ENCODE measurements at places on chromosomes 3 and 15.

DNA sequence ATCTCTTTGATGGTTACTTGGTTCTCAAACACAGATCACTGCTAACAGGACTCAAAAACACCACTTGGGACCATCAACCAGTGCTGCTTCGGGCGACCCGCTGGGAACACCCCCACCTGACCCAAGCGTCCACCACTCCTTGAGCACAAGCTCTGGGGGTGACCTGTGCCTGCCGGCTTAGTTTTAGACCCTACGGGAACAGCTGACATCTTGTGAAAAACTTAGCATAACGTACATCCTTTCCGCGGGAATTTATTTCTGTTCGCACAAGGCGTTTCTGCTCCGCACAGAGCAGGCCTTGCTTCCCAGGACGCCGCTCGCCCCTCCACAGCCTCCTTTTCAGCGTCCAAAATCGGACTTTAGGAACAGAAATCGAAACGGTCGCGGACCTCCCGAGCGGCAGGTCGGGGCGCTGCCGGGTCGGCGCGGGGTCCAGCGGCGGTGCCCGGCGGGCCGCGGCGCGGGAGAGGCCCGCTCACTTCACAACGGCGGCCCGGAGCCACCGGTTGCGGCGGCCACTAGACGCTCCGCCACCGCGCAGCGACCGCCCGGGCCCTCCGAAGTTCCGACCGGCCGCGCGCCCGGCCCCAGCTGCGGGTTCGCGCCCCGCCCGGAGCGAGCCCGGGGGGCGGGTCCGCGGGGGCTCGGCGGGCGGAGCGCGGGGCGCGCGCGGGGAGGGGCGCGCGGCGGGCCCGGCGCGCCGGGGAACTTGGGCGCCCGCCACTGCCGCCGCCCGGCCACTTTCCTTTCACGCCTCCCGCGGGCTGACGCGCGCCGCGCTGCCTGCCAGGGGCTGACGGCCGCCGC lies 959 bp downstream of the SFMBT1 start:
- DNase-seq = no peak

- DNase-seq = peak; percentile 32
These were observed 52.7 kb upstream of the DCBLD2 start for GRCh38 chr3:98954242-98954641.

DNA sequence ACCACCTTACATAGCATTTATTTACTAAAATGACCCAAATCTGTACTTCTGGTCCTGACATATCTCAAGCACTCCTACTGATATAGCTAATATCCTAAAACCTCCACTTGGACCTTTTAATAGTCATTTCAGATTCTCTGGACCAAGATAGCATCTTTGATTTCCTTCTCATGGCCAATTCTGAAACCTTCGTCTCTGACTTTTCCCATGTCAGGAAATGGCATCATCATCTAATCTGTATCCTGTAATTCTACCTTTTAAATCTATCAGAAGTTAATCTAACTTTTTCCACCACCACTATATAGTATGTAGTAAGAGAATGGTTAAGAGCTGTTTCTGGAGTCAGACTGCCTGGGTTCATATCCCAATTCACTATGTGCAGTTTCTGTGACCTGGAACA lies 16.2 kb downstream of the STX19 start:
- no peak for DNase-seq

DNA sequence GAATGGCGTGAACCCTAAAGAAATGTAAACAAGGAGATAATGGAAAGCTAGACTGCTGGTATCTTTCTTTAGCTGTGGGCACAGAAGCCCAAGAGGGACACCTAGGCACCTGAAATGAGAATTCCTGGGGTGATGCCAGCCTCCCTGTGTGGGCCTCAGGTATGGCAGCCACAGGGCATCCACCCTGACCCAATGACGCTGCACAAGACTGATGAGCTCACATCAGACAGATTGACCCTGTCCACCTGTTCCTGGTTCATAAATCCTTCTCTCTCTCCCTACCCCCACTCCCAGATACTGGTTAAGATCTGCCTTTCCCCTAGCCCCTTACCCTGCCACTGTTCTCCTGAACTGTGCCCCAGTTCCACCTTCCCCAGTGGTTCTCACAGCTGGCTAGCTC lies 1.5 kb downstream of the GLB1 start:
- no peak for DNase-seq

DNA sequence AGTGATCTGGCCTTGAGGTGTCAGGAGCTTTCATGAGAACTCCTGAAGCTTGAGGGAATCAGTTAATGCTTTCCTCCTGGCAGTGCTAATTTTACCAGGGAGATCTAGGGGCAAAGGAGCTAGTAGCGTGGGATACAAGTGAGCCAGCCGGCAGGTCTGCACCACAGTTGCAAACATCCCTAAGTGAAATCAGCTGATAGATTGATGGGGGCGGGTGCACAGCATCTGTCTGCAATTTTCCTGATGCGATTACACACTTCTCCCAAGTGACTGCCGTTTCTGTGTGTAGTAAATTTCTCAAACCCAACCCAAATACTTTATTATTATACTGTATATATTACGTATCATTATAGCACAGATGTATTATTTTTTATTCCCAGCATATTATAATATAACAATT lies 304.5 kb downstream of the AGBL1 start:
- no peak for DNase-seq

GRCh38 chr15:77944002-77944867 lies 133.3 kb downstream of the TBC1D2B start:
- DNase-seq = peak; percentile 37

- no peak for DNase-seq
These were observed 104.2 kb downstream of the IQCH start for GRCh38 chr15:67358812-67359211.

- DNase-seq = no peak
These were observed 35.4 kb upstream of the SUCLG2 start for GRCh38 chr3:67689806-67690205.

DNA sequence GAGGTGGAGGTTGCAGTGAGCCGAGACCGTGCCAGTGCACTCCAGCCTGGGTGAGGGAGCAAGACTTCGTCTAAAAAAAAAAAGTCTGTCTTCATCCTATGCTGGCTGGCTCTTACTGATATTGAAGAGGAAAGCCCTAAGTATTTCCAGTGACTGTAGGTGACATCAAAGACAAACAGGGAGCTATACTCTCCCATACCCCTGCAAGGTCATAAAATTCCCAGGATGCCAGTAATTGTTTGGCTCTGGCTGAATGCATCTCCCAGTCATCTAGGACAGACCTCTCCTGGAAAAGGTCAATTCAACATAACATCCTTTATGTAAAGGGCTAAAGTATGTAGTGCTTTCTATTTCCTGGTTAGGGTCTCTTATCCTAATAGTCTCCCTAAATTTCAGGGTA lies 8.0 kb downstream of the ZBBX start:
- no peak for DNase-seq

- DNase-seq = no peak
These were observed 2.9 kb upstream of the TMEM266 start for GRCh38 chr15:76056931-76057330.

DNA sequence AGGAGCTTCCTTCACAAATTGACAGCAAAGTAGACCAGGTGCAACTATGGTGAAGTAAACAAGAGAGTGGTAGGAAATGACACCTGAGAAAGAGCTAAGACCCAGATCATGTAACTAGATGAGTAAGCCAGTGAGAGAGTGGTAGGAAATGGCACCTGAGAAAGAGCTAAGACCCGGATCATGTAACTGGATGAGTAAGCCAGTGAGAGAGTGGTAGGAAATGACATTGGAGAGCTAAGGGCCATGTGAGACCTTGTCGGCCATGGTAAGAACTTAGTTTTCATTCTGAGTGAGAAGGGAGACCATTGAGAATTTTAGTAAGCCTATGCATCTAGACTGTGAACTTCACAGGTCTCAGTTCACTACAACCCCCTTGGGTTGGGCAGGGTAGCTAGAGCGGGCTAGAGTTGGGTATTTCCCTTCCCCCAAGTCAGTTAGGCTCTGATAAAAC lies 5.4 kb upstream of the SENP7 start:
- DNase-seq = no peak

GRCh38 chr3:45566196-45566595 lies 28.4 kb upstream of the LIMD1 start:
- no peak for DNase-seq

DNA sequence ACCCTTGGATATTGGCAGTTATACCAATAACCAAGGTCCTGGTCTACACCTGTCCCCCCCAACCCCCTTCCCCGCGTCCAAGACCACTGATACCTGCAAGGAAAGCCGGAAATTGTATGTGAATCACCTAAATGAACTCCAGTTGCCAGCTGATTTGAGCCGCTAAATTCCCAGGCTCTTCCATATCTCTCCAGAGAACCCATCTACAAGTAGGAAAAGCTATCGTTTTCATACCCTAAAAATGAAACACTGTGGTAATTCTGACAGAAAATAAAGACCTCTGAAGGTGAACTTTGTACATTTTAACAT lies 114.2 kb upstream of the ICE2 start:
- no peak for DNase-seq

DNA sequence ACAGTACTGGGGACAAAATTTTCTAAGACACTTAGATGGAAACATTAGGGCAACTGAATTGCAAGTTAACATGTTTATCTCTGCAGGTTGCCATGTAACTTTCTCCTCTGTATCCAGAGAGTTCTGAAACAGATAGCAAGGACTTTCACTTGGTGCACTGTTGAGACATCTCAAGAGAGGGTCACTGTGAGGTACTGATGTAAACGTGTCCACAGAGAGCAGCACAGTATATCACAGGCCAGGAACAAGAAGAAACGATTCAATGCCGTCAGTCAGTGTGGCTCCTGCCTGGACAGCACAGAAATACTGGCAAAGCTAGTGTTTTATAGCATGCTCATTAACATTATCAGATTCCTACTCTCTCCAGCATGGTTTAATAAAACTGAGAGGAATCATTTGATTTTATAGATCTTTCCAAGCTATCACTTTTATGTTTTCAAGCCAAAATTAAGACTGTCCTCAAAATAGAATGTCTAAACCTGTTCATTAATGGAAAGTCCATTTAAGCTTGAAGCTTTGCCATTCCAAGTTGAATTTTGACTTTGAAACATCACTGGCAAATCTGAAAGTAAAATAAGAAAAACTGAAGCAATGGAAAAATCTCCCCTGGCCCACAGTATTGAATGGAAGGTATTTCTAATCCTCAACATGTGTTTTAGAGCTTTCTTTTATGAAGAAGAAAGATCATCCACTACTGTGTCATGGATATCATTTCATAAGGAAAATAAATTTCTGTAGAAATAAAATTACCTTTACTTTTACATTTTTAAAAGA lies 102.7 kb downstream of the IMPG2 start:
- no peak for DNase-seq

DNA sequence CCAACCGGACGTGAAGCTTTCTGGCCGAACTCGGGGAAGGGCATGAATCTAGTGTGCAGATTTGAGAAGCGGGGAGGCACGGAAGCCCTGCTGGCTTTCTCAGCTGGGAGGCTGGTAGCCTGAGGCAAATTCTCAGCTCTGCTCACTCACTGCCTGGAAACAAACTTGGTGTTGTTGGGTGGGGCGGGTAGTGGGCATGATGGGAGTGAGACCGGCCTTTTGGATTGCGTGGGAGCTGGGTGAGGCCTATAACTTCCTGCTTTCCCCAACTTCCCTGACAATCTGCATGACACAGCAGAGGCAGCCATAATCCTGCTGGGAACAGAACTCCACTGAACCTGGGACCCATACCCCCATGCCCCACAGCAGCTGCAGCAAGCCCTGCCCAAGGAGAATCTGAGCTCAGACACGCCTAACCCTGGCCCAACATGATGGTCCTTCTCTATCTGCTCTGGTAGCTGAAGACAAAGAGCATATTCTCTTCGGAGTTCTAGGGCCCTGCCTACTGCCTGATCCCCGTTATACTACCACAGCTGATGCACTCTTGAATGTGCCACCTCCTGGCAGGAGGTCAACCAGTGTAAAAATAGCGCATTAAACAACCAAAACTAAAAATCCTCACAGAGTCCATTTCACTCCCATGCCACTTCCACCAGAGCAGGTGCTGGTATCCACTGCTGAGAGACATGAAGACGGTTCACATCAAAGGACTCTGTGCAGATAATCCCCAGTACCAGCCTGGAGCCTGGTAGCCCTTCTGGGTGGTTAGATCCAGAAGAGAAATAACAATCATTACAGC lies 44.7 kb downstream of the CEP70 start:
- no peak for DNase-seq

DNA sequence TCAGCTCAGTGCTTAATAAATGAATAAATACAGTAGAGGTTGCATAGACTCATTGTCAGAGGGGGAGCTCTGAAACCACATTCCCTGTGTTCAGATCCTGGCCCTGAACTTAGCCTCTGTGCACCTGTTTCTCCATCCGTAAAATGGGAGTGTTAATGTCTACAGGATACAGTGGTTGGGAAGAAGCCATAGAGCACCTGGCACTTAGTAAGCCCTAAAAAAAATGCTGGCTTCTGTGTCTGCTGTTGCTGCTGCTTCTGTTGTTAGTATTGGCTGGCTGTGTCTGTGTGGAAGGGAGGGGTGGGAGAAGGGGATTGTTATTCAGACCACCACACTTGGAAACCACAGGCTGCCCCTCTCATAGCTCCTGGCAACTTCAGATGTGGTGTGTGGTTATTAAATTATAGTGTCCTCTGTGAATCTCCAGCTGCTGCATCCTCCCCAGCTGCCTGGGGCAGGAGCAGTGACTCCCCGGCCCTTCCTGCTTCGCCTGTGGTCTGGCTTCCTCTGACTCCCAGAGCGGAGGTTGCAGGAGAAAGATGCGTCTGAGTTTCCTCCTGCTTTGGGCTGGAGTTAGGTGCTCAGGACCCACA lies 31.0 kb downstream of the FGD5 start:
- DNase-seq = no peak

- DNase-seq = no peak
These were observed 108.7 kb upstream of the TSPAN3 start for GRCh38 chr15:77179541-77179998.

GRCh38 chr3:62558549-62559112 lies 185.3 kb upstream of the FEZF2 start:
- no peak for DNase-seq

GRCh38 chr15:95208988-95209387 lies 977.6 kb downstream of the MCTP2 start:
- no peak for DNase-seq

GRCh38 chr15:43521419-43521818 lies 4.0 kb downstream of the MAP1A start:
- no peak for DNase-seq

DNA sequence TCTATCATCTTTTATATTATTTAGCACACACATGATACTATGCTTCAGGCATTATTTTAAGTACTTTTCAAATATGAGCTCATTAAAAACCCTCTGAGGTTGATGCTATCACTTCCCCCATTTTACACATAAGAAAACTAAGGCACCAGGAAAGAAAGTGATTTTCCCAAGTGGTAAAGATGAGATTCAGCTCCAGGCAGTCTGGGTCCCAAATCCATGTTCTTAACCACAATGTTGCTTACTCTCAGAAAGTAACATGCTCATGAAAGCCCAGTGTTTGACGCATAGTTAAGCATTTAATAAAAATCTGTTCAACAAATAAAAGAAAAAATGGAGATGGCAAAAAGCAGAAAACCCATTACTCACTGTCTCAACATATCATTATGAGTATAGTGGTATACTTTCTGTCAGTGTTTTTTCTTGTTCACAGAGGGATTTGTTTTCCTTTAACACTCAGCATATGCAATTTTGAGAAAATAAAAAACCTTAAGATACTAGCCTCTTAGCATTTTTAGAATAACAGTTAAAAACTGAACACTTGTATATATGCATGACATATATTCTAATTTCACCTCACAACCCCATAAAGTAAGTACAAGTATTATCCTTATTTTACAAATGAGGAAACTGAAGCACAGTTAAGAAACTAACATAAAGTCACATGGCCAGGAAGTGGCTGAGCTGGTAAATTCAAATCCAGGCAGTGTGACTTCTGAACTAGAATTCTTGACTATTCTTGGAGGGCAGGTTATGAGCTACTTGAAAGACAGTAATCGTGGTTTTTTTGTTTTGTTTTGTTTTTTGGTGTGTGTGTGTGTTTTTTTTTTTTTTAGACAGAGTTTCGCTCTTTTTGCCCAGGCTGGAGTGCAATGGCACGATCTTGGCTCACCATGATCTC lies 10.4 kb downstream of the PEAK1 start:
- no peak for DNase-seq
